NCI-H446 (cell line): ENCODE measurements at places on chromosomes 4 and X.

DNA sequence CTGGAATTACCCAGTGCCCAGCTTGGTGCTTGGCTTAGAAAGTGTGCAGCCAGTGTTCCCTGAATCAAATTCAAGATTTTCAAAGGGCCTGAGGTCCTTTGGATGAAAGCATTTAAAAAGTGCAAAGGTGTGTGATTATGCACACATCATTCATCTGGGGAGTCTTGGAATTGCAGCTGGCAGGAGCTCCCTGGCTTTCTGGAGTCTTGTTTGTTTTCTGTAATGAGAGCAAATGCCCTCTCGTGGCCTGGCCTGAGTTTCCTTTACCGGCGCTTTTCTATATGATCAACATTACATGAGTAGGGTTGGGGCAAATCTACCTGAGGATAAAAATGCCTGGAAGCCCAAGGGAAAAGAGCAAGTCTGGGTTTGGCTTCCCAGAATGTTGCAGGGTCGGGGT, 24.6 kb upstream of the SORCS2 start:
- no peak for DNase-seq

DNA sequence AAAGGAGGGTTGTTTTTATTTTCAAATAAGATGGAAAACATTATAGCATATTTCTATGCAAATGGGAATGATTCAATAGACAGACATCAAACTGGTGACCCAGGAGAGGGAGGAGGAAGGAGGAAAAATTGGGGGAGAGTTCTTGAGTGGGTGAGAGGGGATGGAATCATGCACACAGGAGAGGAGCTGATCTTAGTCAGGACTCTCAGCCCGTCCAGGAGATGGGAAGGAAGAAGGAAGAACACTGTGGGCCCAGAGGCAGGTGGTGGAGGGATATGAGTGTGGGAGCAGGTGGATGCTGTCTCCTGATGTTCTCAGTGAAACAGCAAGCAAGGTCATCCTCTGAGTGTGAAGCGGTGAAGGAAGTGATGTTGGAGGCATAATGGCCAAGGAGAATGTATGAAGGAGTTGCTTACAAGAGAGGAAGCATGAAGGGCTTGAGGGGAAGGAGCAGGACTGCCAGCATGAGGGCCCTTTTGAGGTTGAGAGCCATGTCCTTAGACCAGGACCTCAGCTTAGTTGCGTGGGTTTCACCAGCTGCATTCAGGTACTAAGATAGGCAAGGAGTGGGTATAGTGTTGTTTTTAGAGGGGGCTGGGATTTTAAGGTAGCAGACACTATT, 161.7 kb upstream of the NAP1L5 start:
- DNase-seq: no peak

DNA sequence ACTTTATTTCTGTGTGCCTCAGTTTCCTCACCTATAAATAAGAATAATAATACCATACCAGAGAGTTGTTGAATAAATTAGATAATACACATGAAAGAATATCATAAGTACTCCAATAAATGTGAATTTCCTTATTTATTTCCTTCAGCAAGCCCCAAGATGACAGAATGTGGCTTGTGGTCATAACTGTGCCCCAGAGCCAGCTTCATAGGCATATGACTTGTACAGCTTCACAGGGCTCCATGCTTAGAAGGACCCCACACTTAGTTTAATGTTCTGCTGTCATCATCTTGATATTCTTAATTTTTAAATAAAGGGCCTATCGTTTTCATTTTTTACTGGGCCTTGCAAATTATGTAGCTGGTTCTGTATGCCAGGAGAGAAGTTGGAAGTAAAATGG, 25.3 kb downstream of the VSIG4 start:
- DNase-seq: no peak

DNA sequence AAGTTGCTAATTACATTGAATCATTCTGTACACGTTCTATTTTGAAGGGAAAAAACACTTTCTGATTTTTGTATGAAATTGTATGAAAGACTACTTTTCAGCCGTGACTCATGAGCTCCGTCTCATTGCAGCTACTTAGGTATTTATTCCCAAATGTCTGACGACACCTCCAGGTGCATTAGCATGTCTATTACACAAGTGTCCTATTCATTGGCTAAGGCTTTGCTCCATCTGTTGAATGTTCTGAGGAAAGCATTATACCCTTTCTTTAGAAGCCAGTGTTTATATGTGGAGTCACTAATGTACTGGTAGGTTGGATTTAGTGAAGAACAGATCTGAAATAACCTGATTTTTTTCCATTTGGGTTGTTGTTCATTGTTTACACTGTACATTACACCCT, 51.8 kb downstream of the MAP7D3 start:
- DNase-seq: no peak

DNA sequence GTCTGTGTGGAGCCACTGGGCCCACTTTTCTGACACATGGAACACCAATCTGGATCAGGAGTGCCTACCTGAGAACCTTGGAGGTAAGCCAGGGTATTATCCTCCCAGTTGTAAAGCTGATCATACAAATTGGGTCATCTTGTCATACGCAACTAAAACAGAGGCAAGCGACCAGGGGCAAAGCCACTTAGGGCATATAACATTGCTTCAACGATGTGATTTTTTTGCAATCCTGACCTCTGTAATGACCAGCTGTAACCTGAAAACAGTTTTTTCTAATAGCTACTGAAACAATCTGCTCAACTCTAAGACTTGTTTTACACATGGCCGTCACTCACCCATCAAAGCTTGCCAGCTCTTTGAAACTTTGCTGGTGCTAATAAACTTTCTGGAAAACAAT, 261.5 kb upstream of the AGTR2 start:
- DNase-seq: no peak

DNA sequence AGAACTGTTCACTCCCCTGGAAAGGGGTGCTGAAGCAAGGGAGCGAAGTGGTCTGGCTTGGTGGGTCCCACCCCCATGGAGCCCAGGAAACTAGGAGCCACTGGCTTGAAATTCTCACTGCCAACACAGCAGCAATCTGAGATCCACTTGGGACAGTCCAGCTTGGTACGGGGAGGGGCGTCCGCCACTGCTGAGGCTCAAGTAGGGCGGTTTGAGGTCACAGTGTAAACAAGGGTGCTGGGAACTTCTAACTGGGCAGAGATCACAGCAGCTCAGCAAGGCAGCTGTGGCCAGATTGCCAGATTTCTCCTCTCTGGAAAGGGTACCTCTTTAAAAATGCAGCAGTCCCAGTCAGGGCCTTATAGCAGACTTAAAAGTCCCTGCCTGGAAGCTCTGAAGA, 53.9 kb upstream of the GALNTL6 start:
- DNase-seq: no peak

DNA sequence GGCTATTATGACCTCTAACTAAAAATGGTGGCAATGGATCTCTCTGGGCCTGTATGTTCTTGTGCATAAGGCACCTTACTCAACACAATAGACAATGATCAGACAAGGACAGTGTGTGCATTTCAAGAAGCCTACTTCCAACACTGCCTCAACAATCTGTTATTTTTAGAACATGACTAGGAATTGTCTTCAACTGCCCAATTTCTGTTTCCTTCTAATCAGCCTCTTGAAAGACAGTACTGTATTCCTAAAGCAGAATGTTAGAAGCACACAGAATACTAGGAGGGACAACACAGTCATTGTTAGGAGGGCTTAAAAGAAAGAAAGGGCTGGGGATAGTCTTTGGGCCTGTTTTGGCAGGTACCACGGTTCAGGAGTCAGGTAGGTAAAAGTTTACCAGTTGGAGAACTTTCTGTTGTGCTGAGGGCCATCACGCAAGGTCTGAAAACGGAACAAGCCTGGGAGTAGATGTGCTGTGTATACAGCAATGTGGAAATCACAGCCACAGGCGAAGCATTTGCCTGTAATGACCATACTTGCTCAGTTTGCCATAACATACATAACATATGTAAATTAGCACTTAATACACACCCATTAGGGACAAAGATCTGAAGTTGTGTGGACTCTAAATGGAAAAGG, 100.8 kb upstream of the ATXN3L start:
- DNase-seq: no peak

- DNase-seq: no peak
Measured at GRCh38 chrX:36534900-36535299, 473.3 kb upstream of the FAM47C start.

GRCh38 chr4:53702334-53703266, 111.3 kb upstream of the LNX1 start:
- DNase-seq: peak; percentile 73

GRCh38 chr4:89336818-89337420, 29.3 kb upstream of the GPRIN3 start:
- no peak for DNase-seq

GRCh38 chrX:55039471-55039870, 8.7 kb upstream of the ALAS2 start:
- no peak for DNase-seq

DNA sequence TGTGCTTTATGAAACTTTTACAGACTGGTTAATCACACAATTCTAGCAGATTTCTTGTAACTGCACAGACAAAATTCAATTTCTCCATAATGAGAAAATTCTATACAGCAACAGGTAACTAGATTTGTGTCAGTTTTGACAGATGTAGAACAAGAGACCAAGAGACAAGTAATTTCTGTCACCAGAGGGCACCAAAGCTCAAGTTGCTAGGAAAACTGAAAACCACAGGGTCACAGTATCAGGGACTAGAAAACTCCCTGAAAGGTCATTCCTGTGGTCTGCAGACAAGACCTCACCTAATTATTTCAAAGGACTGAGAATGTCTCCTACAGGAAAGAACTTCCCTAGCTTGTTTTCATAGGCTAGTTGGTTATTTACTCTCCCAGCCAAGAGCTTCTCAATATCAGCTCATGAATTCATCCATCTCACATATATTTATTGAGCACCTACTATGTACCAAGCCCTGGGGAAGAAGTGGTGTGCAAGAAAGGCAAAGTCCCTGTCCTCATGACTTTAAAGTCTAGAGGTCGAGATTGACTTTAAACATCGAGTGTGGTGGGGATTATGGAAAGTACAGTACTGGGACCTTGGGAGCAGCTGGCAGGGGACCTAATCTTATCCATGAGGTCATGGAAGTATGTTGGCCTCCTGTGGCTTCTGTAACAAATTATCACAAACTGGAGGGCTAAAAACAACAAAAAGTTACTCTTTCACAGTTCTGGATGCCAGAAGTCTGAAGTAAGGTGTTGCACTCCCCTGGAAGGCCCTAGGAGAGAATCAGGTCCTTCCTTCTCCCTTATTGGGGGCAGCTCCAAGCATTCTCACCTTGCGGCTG, 47.8 kb upstream of the SETD7 start:
- peak; percentile 67 for DNase-seq

DNA sequence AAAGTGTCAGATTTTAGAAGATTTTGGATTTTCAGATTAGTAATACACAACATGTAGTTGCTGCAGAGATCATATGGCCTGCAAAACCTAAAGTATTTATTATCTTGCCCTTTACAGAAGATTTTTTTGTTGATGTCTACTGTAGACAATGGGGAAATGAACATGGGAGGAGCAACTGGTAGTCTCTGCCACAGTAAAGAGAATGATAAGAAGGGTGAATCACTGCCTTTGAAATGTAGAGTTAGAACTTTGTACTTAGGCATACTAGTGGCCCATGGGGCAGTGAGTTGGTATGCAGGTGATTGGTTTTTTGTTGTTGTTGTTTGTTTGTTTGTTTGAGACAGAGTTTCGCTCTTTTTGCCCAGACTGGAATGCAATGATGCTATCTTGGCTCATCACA, 50.1 kb downstream of the GAB1 start:
- DNase-seq: no peak

DNA sequence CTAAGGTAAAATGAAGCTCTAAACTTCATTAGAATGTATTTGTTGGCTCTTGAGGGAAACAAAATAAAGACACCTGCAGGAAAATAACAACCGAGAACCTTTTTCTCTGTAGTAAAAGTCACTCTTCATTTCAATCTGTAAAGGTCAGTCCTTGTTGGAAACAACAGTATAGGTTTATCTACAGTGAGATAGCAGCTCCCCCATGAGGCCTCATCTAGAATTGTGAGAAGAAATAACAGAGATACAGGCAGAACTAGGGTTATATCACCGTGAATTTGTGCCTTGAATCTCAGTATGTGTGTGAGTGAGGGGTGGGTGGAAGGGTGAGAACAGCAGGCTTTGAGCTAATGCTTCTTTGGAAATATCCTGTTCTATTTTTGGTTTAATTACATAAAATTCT, 107.8 kb upstream of the FMR1 start:
- DNase-seq: peak; percentile 3

DNA sequence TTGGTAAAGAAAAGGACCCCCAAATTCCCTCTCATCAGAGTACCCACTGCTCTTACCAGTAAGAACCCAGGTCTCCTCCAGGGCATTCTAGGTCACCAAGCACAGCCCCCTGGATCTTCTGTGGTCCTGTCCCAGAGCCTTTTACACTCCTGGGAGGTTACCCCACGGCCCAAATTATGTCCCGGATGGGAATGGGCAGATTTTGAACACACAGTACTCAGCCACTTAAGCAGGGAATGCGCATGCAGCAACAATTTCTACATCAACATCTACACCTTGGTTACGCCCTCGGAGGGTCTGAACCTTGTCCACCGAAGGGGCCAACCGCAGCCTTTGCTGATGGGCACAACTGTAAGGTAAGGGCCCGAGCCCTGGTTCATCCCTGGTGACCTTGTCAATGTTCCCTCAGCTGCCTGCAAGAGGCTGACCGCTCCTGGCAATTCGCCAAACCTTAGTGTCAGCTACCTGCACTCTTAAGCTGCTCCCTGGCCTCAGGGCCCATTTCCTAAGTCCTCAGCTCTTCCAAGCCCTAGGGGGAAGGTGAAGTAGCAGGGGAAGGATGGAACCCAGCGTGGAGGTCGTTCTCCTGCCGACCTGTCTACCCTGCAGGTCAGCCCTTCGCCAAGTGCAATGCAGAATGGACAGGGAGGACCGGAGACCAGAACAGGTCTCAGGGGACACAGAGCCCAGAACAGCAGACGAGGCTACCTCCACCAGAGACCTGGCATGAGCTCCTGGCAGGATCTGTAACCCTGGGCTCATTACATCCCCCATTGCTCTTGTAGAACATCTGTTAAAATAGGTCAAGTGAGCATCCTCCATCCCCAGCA, 5.9 kb downstream of the TIMP1 start:
- DNase-seq: no peak

GRCh38 chr4:4599481-4600275, 57.8 kb upstream of the STX18 start:
- no peak for DNase-seq

DNA sequence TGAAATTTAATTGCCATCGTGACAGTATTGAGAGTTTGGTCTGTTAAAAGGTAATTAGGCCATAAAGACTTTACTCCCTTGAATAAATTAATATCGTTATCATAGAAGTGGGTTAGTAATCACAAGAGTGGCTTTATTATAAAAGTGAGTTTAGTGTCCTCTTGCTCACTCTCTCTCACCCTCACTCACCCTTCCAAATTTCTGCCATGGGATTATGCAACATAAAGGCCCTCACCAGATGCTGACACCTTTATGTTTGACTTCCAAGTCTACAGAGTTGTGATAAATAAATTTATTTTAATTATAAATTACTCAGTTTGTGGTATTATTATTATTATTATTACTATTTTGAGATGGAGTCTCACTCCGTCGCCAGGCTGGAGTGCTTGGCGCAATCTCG, 1070.8 kb downstream of the PCDH18 start:
- no peak for DNase-seq

- no peak for DNase-seq
Measured at GRCh38 chr4:186982160-186982559, 258.5 kb upstream of the FAT1 start.

GRCh38 chr4:165325732-165326512, 1.5 kb upstream of the MSMO1 start:
- DNase-seq: no peak
